Stimulated activated CD8-positive, alpha-beta memory T cell treated with anti-CD3 and anti-CD28 coated beads, Interleukin-7, amount 100 ng/mL, for 24 hours (primary cell): ENCODE measurements at places on chromosomes 6 and 20.

DNA sequence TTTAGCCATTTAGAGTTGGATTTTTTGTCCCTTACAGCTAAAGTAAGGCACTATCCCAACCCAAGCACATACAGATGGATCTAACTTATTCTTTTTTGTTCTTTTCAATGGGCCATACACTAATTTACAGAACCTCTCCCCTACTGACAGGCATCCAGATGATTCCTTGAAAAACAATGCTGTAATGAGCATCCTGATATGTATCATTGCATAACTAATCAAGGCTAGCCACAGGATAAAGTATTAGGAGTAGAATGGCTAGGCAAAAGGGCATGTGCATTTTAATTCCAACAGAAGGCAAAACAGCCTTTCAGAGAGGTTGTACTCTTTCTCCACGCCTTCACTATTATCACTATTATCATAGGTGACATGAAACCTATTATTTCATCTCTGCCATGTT, 54.1 kb downstream of the ELOVL5 start:
- DNase-seq = no peak

- no peak for DNase-seq
Observed at GRCh38 chr6:135118134-135118730, 62.9 kb upstream of the MYB start.

DNA sequence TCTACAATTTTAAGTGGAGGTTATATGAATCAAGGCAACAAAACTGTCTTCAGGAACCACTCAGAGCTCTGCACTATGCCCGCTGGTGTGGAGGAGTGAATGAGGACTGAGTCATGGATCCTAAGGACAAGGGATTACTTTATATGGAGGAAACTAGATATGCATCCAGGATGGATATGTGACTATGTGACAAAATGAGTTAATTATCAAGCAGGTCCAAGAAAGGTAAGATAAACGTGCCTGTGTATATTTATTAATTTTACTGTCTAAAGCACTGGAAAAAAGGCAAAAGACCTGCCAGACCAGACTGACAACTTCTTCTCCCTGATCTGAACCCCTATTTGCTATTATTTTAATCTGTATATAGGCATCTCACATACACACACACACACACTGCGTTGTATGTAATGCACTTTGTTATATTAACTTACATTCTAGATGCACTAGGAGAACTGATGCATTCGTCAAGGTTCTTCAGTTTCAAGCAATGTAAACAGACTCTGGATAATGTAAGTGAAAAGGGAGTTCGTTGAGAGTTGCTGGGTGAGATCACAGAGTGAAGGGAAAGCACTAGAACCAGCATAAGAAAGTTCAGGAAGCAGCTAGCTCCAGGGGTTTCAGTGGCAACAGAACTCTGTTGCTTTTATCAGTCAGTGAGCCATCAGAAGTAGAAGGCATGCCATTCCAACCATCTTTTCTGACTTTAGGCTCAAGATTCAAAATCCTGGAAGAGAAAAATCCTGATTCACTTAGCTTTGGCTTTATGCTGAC, 26.4 kb upstream of the ADGRG6 start:
- DNase-seq = no peak

DNA sequence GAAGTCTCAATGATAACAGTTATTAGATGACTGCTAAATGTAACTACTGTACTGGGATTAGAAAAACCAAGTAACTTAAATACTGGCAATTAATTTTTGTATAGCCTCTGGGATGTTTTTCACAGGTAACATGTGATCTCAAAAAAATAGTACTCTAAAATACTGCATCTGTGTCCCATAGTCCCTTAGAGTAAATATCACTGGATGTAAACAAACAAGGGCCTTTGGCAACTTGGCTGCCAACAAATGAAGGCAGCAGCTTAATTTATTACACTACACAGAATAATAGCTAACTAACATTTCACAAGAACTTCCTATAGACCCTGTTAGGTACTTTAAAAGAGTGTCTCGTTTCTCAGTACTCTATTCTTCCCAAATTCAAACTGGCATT, 14.0 kb downstream of the ARHGAP18 start:
- DNase-seq = no peak

GRCh38 chr6:14573703-14574290, 456.2 kb downstream of the CD83 start:
- DNase-seq = no peak

DNA sequence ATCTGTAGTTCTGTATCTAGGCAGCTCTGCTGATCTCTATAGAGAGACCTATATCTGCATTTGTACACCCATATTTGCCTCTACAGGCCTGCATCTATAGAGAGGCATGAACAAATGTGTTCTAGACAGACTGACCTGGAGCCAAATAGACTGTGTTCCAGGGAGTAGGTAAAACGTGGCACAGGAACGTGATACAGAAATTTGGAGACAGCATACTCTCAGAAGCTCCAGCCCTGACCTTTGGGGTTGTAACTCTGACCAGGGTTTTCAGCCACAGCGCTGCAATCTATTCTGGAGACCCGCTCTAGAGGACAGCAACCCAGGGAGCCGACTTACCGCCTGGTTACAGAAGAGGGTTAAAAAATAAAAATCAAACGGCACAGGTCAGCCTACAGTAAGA, 983 bp downstream of the RBBP9 start:
- DNase-seq = no peak

- no peak for DNase-seq
Observed at GRCh38 chr6:168457653-168457934, 16.6 kb downstream of the SMOC2 start.

GRCh38 chr6:74925683-74926082, 280.2 kb downstream of the COL12A1 start:
- no peak for DNase-seq

GRCh38 chr6:157542414-157543160, 161.6 kb downstream of the ZDHHC14 start:
- no peak for DNase-seq

- DNase-seq = no peak
Observed at GRCh38 chr6:147222160-147222838, 18.1 kb downstream of the STXBP5 start.
